Cerebellar cortex (tissue), 1 donor: ENCODE measurements at places on chromosomes 6 and 20.

- no peak for DNase-seq
Measured at GRCh38 chr6:138063726-138064125, 43.5 kb downstream of the PERP start.

- no peak for DNase-seq
Measured at GRCh38 chr6:10194816-10195672, 219.8 kb downstream of the TFAP2A start.

GRCh38 chr6:125810445-125810844 is 19.7 kb downstream of the NCOA7 start:
- DNase-seq: no peak

- no peak for DNase-seq
Measured at GRCh38 chr6:83313882-83314281, 117.0 kb downstream of the ME1 start.

GRCh38 chr6:69791065-69791471 is 5.7 kb downstream of the LMBRD1 start:
- DNase-seq: peak; percentile 60

DNA sequence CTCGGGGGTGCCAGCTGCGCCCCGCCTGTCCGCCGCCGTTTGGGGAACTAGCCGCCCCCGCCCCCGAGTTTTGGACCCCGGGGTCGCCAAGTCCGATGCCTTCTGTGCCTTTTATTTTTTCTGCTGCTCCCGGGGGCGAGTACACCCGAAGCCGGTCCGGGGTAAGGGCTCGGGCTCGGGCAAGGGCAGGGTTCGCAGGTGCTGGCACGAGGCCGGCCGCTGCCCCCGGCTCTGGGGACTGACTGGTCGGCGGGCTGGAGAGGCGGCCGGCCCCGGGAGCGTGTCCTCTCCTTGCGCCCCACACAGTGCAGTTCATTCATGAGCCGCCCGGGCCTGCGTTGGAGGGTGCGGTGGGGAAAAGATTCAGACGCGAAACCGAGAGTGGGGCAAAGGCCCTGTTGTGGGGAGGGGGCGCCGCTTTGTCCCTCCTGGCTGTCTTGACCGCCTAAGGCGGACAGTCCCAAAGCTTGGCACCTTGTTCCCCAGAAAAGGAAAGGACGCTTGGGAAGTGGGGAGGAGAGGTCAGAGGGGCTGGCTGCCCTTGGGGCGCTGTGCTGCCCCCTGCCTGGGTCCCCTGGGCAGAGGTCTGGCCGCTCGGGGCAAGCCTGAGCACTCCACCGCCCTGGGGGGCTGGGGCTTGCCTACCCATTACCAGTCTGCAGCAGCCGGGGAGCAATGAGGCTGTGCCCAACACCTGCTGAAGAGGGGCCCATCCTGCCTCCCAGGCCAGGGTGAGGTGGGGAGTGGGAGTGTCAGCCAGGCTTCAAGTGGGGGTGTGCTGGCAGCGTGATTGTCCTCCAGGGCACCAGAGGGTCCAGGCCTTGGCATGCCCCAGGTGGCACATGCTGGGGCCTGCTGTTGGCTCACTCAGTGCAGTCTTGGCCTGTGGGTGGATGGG is 915 bp downstream of the TMEM63B start:
- DNase-seq: peak; percentile 19

- DNase-seq: no peak
Measured at GRCh38 chr6:7401075-7401474, 11.5 kb downstream of the RIOK1 start.

DNA sequence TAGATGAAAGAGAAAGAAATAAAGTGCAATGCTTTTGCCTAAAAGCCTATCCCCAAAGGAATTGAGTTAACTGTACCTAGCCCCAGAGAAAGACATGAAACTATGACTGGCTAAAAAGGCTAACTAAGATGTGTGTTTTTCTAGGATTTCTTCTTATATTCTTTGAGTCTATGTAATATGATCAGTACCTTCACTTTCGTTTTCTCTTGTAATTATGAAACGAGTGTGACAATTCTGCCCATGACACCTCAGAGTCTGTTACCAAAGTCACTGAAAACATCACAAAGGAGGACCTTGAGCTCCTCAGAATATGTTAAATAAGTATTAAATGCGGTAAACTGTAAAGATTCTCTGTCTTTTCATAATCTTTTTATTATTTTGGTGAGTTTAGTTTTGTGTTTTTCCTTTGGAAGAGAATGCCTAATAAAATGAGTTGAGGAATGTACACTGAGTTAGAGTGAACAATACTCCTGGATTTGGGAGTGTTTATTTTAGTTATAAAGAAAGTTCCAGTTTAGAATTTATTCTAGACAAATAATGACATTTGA is 141.3 kb downstream of the FUT9 start:
- no peak for DNase-seq

GRCh38 chr20:24991897-24992486 is 559 bp downstream of the APMAP start:
- DNase-seq: no peak

- peak; percentile 78 for DNase-seq
Measured at GRCh38 chr6:153023977-153024708, 21.6 kb upstream of the MTRF1L start.

DNA sequence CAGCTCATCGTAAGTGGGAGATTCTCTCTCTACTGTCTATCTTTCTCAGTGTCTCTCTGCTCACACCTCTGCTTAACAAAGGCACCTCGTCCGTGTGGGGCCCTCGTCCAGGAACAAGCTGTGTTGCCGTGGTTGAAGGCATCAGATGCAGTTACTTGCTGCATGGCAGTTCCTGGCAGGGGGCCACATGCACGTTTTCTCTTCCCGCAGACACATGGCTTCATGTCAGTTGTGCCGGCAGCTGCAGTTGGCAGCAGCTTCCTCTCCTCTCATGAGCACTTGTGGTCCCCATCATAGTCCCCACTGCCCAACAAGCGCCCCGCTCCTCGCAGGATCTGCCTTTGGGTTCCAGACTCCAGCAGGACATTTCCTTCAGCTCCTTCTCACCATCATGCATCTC is 7.1 kb upstream of the AFDN start:
- DNase-seq: no peak

GRCh38 chr20:63652192-63652980 is 838 bp downstream of the STMN3 start:
- DNase-seq: no peak

DNA sequence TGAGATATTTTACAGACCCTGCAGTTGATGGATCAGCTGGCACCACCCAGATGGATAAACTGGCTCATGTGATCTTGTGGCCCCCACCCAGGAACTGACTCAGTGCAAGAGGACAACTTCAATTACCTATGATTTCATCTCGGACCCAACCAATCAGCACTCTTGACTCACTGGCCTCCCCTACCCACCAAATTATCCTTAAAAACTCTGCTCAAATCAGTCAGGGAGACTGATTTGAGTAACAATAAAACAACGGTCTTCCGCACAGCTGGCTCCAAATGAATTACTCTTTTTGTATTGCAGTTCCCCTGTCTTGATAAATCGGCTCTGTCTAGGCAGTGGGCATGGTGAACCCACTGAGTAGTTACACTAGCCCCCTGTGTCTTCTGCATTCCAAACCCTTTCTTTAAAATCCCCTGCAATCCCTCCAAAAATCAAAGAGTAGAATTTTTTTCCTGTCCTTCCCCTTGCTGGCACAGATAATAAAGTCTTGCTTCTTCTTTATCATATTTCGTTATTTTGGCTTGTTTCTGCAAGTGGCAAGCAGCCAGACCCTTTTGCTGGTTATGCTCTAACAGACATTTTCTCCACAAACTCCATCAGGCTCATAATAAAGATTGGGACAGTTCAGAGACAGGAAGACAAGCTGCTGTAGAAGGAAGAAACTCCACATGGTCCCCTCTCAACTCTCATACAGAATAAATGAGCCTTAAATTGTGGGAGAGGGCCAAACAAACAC is 48.3 kb downstream of the OR2B6 start:
- no peak for DNase-seq

- DNase-seq: no peak
Measured at GRCh38 chr6:47587493-47587892, 109.9 kb downstream of the CD2AP start.

DNA sequence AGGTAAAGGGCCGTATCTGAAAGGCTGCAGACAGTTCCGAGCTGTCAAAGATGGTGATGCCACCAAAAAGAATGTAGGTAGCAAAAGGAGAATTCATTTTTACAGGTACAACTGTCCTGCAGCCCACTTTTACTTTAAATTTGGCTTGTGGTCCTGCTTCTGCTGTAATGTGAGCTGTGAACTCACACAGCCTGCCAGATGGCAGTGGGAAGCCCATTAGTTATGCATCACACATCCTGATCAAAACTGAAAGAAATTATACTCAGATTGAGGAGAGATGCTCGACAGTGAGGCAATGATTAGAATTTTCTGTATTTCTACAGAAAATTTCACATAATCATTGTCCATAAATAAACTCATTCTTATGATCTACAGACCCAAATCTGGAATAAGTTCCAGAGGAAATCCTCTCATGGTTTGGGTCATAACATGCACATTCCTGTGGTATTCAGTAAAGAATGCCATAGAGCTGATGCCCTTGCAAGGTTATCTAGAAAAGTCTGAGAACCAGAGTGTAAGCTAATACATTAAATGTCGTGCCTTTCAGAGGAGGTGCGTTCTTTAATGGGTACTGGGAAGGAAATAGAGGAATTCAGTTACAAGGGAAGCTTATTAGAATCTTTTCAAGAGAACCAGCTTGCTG is 23.9 kb upstream of the E2F3 start:
- DNase-seq: peak; percentile 15

- no peak for DNase-seq
Measured at GRCh38 chr6:18488526-18489270, 101.5 kb downstream of the RNF144B start.

DNA sequence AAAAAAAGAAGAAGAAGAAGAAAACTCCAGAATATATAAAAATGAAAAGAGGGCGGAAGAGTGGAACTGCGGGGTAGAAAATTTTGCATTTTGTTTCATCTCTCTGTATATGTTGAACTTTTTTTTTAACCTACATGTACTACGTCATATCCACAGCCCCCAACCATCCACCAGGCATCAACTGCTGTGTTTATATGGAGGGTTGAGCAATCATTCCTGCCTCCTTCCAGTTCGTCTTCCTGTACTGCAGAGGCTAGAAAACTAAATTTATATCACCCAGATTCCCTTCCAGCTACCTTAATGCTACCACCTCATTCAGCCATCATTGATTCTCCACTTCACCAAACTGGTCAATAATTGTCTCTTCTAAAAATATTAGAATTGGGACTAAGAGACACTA is 9.5 kb upstream of the SIGLEC1 start:
- DNase-seq: no peak

GRCh38 chr20:41052742-41053419 is 24.3 kb downstream of the TOP1 start:
- DNase-seq: no peak

GRCh38 chr6:6766230-6766905 is 177.8 kb downstream of the LY86 start:
- peak; percentile 81 for DNase-seq

GRCh38 chr6:135002229-135002844 is 52.3 kb downstream of the HBS1L start:
- peak; percentile 20 for DNase-seq

GRCh38 chr6:118283766-118284165 is 264.3 kb upstream of the PLN start:
- DNase-seq: peak; percentile 57

- no peak for DNase-seq
Measured at GRCh38 chr6:134708079-134708478, 241.8 kb downstream of the ALDH8A1 start.

- DNase-seq: no peak
Measured at GRCh38 chr6:134746140-134746539, 203.8 kb downstream of the ALDH8A1 start.

- DNase-seq: no peak
Measured at GRCh38 chr6:20696676-20697075, 162.4 kb downstream of the CDKAL1 start.

GRCh38 chr6:106206905-106207304 is 118.7 kb downstream of the ATG5 start:
- DNase-seq: no peak

- peak; percentile 98 for DNase-seq
Measured at GRCh38 chr6:156780102-156780641, 3.0 kb downstream of the ARID1B start.

DNA sequence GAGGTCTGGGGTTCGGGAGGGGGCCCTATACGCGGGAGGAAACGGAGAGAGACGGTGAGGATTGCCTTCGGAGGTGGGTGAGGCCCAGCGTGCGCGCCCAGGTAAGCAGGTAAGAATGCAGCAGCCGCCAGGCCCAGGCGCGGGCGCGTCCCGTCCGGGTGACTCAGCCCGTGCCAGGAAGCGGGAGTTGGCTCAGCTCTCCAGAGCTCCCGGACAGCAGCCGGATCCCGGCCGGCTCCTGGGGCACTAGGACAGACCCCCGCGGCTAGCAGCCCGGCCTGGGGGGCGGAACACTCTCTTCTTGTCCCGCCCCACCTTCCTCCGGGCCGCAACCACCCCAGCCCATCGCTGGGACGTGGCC is 1.5 kb upstream of the MDFI start:
- no peak for DNase-seq

- DNase-seq: no peak
Measured at GRCh38 chr6:5599127-5599526, 337.8 kb downstream of the FARS2 start.

GRCh38 chr20:50014570-50015562 is 32.1 kb downstream of the SNAI1 start:
- DNase-seq: no peak

DNA sequence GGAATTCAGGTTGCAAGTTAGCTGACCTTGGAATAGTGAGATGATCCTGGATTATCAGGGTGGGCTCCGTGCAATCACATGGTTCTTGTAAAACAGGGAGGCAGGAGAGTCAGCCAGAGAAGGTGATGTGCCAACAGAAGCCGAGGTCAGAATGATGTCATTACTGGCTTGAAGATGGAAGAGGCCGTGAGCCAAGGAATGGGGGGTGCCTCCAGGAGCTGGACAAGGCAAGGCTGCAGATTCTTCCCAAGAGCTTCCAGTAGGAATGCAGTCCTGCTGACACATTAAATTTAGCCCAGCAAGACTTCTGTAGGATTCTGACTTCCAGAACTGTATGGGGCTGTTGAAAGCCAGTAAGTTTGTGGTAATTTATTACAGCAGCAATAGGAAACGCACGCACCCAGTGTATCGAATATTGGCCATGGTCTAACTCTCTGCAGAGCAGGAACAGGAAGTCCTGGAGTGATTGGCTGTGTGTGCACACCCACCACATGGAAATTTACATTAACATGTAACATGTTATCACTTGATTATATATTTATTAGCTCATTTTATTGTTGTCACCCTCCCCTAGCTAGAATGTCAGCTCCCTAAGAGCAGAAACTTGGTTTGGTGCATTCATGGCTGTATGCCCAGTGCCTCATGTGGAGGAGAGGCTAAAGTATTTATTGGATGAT is 19.1 kb downstream of the SLC24A3 start:
- no peak for DNase-seq

- DNase-seq: no peak
Measured at GRCh38 chr6:150617496-150618460, 18.1 kb downstream of the PLEKHG1 start.

GRCh38 chr6:57193177-57193576 is 21.1 kb downstream of the BAG2 start:
- DNase-seq: no peak
